Activated CD4-positive, alpha-beta memory T cell treated with anti-CD3 and anti-CD28 coated beads, Interleukin-2, amount 10 ng/mL, durations not matched to agents 7 days and 5 days (primary cell): ENCODE measurements at places on chromosomes 3 and 15. TPM values are rescaled to one million over a fixed set of nuclear protein-coding genes. Genes with fewer than 3 reads are reported as not detected.

- DNase-seq: no peak
Measured at GRCh38 chr3:46953234-46954010, 23.1 kb downstream of the CCDC12 start.

- DNase-seq: no peak
Measured at GRCh38 chr3:77446761-77447160, 406.9 kb downstream of the ROBO2 start.

DNA sequence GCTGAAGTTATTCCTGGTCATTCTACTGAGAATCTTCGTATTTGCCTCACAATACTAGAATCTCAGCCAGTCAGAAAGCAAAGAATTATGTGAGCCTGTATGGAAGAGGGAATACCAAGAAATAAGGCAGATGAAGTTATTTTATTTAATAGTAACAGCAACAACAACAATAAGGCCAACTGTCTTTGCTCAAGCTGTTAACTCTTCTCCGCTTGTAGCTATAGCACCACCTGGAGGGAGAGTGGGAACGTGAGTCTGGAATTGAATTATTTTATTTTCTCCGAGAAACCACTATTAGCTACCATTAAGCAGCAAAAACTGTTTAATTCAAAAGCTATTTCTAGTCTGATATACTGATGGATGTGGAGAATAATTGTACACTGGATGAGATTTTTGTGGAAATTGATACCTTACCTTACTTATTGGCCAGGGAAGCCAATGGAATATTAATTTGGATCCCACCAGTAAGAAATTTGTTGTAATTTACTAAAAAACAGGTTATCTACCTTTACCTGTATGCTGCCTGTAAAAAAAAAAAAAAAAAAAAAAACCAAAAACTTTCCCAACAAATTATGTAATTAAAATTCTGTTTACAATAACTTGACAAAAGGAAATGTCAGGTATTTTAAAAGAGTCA lies 50.1 kb downstream of the CALML4 start:
- DNase-seq: no peak

The PLXND1 gene
- 18.0 TPM for total RNA-seq

The SPTBN5 gene
- total RNA-seq: 1.6 TPM

The EFCC1 gene
- total RNA-seq: not detected

The LMOD3 gene
- total RNA-seq: not detected
